CD4-positive, alpha-beta T cell treated with Interleukin-1 beta for 1 hour (primary cell): ENCODE measurements at places on chromosomes 2 and 18.

DNA sequence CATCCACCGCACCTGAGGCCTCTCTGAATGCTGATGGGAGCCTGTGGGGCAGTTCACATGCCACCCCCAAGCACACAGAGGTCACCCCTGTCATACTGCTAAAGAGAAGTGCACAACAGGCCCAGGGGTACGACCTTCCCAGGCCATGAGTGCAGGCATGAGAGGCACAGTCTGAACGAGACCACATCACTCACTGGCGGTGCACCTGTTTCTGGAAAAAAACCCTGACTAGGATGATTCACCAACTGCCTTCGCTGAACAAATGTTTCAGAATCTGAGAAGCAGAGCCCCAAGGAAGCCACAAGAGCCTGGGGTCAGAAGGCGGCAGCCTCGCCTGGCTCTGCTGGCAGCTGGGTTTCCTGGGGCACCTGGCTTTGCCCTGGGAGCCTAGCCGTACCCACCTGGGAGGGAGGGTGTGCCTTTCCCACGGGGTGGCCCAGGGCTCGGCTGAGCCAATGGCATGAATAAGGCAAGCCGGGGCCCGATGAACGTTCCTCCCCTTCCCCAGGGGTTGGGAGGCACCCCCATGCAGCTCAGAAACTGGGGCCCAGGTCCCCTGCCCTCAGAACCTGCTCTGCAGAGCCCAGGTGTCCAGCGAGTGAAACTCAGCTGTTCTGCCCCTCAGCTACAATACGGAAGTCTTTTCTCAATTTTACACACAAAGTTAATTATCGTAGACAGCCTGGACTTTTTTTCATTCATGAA is 73.8 kb downstream of the HDAC4 start:
- DNase-seq, result peak; percentile 59

GRCh38 chr2:16664052-16664731 is 1.4 kb downstream of the CYRIA start:
- DNase-seq, result peak; percentile 32

- DNase-seq, result no peak
Measured at GRCh38 chr2:214837466-214837865, 28.0 kb upstream of the BARD1 start.

DNA sequence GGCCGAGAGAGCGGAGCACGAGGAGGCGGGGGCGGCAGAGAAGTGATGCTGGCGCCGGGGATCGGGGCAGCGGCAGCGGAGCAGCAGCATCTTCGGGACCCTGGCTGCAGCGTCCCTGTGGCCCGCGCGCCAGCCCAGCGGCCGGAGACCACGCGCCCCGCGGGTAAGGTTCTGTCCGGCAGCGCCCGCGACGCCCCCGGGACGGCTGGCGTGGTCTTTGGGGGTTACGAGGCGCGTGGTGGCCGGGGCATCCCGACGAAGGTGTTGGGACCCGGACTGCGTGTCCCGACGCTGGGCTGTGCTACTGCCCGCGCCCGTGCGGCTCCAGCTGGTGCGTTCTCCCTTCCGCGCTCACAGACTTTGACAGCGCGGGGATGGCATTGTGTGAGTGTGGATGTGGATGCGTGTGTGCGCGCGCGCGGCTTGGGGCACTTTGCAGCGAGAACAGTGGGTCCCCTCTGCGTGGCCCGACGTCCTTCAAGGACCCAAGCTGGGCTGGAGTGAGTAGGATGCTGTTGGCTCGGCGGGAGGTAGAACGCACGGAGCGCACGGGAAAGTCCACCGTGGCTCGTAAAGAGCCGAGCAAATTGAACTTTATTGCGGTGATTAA is 405.0 kb downstream of the XIRP2 start:
- no peak for DNase-seq

- DNase-seq, result peak; percentile 2
Measured at GRCh38 chr18:11259469-11260150, 110.2 kb upstream of the PIEZO2 start.

DNA sequence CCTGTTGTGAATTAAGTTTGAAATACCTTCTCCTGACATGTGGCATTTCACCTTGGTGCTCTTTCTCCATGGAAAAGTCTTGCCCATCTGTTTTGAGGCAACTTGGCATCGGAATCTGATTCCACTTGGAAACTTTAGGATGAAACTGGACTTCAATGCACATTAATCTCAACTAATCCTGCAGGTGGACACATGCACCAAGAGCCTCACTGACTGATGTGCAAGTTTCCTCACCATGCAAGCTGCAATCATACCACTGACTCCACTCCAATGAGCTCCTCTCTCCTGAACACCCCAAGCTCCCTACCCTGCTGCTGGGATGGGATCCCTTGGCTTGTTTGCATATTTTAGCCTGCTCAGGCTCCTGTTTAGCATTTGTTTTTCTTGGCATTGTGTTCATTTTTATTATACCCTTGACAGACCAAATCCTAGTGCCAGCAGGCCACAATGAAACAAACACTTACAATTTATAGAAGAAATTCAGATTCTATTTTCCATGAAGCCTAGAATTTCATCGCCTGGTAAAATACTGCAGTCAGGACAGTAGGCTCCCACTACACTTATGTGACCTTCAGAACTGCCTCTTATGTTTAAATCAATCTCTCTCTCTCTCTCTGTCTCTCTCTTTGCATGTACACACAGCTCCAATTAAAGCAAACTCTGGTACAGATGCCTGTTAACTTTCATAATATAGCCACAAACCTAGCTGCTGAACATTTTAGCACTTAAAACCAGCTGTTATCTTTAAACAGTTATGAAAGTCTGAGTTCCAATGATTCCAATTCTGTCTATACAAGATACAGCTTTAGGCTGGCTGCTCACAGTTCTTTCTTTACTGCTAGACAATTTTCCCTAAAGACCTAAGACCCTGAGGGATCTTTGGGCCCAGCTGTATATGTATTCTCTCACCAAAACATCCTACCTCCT is 141.5 kb downstream of the OSR1 start:
- no peak for DNase-seq

- DNase-seq, result no peak
Measured at GRCh38 chr2:232835687-232836208, 34.3 kb upstream of the SNORC start.

DNA sequence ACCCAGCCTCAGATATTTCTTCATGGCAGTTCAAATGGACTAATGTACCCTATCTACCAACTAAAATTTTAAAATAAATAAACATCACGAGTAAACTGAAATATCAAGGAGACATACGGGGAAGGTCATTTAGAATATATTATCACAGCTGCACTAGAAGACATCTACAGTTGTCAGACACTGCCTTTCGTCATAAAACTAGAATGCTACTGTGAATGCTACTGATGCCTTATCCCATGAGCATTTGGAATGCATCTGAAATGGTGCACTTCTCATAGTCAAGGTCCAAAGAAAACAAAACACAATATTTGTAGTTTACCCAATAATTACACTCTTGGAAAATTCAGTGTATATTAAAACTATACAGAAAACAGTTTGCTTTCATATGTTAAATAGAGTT is 165.2 kb downstream of the MREG start:
- DNase-seq, result no peak

- no peak for DNase-seq
Measured at GRCh38 chr18:59540780-59541179, 156.4 kb downstream of the CCBE1 start.

DNA sequence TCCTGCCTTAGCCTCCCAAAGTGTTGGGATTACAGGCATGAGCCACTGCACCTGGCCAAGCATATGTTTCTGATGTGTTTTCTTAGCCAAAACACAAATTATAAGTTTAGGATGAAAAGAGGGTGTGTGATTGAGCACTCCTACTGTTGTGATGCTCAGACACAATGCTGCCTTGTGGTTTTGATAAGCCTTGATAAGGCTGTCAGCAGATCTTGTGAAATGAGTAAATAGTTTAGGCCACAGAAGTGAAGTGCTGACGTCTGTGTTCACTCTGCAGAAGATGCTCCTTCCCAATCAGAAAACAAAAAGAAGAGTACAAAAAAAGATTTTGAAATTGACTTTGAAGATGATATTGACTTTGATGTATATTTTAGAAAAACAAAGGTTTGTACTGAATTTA is 24.3 kb downstream of the NCAPH start:
- peak; percentile 43 for DNase-seq

DNA sequence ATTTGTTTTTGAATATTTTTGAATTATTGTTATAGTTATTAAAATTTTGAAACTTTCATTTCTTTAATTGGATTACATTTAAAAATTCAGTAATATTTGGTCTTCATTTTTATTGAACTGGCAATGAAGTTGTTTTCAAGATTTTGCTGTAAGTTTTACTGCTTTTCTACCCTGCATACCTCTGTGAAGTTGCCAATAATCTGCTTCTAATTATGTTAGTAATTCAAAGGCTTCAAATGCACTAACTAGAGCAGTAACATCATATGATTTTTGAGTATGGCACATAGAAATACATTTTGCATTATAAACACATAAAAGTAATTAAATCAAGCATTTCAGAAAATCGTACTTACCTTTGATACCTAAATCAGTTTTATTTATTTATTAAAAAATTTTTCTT is 40.3 kb upstream of the FAM171B start:
- DNase-seq, result no peak

- no peak for DNase-seq
Measured at GRCh38 chr2:204312105-204312504, 233.2 kb upstream of the PARD3B start.

DNA sequence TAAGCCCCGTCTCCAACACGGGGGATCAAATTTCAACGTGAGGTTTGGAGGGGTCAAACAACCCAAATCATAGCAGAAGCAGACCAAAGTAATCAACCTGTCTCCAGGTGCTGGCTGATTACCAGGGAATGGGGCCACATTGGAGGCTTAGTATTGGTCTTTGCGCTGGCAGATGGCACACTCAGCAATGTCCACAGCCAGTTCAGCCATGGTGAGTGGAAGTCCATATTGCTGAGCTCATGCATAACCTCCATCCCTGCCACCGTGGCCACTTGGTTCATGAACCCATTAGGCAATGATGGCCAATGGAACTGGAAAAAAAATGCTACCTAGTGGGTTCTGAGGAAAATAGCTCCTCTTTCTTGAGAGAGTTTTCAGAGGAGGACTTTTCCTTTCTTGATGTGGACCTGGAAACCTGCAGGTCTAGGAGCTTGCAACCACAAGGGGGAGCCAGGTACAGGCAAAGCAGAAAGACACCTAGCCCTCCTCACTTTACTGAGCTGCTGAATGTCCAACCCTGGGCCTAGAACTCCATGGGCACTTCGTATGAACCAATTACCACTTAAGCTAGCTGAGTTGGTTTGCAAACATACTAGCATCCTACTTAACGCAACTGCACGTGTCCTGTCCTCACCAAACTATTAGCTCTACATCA is 128.0 kb upstream of the GYPC start:
- DNase-seq, result peak; percentile 69

GRCh38 chr2:1321321-1321720 is 91.9 kb upstream of the TPO start:
- DNase-seq, result no peak

DNA sequence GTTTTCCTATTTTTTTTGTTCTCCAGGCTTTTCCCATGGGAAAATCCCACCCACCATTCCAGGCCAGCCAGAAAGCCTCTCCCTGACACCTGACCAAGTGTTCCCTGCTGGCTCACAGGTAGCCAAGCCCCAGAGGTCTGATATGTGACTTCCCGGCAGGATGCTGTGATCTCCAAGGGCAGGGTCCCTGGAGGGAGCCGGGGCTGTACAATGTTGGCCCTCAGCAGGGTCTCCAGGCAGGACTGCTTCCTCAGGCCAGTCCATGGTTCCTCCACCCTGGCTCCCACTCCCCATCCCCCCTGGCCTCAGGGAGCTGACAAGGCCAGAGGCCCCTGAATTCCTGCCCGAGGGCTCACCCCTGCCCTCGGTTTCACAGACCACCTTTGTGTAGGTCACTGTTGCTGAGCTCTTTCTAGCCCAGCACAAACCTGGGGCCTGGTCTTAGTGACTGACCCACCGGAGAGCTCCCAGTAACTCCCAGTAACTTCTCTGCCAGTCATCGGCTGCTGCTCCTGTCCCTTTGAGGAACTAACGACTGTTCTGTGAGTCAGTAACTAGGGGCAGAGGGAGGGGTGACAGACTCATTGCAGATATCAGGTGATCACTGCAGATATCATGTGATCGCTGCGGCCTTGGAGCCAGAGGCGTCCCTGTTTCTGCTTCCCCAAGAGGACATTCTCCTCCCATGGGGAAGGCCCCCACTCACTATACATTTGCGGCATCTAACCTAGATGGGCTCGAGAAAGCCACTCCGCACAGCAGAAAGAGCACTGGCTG is 38.7 kb downstream of the SDC1 start:
- DNase-seq, result peak; percentile 5

GRCh38 chr2:207078186-207078798 is 87.5 kb downstream of the KLF7 start:
- DNase-seq, result no peak

GRCh38 chr2:26457251-26457666 is 20.7 kb downstream of the OTOF start:
- DNase-seq, result no peak

- no peak for DNase-seq
Measured at GRCh38 chr2:156883804-156884203, 373.7 kb upstream of the GALNT5 start.

DNA sequence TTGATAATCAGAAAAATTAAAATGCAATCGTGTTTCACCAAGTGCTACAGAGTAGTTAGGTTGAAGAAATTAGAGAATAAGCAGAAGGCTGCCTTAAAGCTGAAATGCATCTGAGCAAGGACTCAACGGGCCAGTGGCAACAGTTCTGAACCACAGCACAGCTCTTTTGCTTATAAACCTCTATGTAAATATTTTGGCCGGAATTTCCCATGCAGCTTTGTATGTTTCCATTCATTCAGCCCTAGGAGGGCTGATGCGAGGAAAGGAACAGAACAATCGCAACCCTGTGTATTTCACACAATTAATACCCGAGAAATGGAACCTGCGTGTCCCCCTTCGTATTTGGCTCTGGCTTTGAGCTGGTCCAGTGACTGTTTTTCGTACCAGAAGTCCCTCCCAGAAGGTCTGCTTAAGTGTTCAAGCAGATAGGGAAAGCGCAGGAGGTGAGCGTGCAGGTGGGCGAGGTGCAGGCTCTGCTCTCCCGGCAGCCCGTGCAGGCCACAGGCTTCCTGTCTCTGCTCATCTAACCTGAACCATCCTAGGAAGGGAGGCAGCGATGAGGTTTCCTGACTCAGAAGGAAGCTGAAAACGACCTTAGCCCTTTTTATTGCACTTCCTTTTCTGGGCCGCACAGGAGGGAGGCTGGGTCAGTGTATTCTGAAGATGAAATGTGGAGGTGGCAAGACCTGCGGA is 67.3 kb downstream of the ASB1 start:
- no peak for DNase-seq

- no peak for DNase-seq
Measured at GRCh38 chr2:152304836-152305235, 30.1 kb upstream of the FMNL2 start.

DNA sequence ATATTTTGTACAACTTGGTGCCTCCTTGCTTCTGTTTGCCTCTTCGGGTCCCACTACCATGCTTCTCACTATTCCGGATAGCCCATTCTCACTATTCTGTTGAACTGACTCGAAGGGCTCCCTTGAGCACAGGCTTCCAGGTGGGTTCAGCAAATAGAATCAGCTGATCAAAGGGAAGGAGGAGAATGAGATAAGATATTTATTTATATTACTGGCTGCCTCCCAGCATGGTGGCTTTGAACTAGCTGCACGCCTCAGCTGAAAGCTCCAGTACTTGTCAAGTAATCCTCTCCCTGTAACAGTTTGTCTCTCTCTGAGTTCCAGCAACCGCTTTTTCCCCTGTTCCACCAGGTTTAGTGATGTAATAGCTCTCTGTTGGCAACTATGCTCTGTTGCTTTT is 187.8 kb upstream of the HNRNPA3 start:
- DNase-seq, result no peak
